GM23248 (cell line): ENCODE measurements at places on chromosomes 12 and 14. TPM values are rescaled to one million over a fixed set of nuclear protein-coding genes. Genes with fewer than 3 reads are reported as not detected.
A peak's percentile ranks its signal among the peaks of the same experiment; 100 is the strongest.

TSHR gene
- not detected in 2 replicates for total RNA-seq

TPH2 gene
- not detected in 2 replicates for total RNA-seq

DNA sequence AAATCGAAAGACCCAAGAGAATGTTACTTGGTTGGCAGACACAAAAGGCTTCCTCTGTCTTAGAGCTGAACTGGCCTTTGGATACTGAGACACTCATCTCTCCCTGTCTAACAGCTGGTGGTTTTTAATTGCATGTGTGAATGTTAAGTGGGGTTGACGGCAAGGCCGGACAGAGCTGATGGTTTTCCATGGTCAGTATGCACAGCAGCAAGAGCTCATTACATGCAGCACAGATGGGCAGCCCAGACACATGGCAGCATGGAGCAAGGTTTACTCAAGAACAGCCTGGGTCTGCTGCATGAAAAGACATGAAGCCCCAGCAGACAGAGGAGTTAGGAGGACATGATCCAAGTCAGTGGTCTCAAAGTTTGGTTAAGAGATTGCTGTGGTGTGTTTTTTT, 27.8 kb upstream of the CACNA2D4 start:
- no peak for DNase-seq

- DNase-seq, result no peak
Measured at GRCh38 chr12:57852200-57852599, 5.7 kb upstream of the CTDSP2 start.

DNA sequence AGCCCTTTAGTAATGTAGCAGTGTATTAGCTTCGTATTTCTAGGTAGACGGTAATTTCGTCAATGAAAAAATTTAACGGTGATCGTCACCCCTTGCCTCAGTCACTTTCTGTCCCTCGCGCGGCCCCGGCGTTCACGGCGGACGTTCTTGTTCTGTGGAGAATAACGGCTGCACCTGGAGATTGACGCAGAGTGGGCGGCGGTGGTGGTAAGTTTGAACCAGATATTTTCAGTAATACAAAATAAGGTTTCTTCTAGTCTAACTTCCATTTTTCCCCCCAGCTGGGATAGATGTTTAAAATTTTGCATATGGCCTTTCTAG, 341 bp downstream of the ZNF10 start:
- DNase-seq, result peak; percentile 57

DNA sequence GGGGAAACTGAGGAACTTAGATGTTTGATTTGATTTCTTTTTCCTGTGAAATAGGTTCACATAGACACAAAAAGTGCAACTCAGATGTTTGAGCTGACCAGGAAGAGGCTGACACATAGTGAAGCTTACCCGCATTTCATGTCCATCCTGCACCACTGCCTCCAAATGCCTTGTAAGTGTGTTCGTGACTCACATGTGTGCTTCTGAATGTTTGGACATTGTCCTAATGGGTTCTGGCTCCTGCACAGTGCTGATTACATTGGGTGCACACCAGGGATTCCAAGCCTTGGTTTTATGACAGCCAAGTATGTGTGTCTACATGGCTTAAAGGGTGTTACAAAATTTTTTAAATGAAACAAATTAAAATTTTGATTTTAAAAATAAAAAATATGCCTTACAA, 137.4 kb downstream of the DAAM1 start:
- peak; percentile 72 for DNase-seq

GRCh38 chr12:76018672-76019071, 12.9 kb downstream of the PHLDA1 start:
- DNase-seq, result no peak
